ENCODE measurements at places on chromosomes 3 and 15.

GRCh38 chr3:9347887-9348286 is 15.0 kb upstream of the THUMPD3 start:
- no peak for DNase-seq

GRCh38 chr3:46649436-46649835 is 37.1 kb downstream of the FAM240A start:
- no peak for DNase-seq

GRCh38 chr3:20401253-20401652 is 215.2 kb upstream of the SGO1 start:
- DNase-seq, result no peak

- peak; percentile 22 for DNase-seq
Measured at GRCh38 chr15:98288091-98288590, 327.6 kb downstream of the ARRDC4 start.

DNA sequence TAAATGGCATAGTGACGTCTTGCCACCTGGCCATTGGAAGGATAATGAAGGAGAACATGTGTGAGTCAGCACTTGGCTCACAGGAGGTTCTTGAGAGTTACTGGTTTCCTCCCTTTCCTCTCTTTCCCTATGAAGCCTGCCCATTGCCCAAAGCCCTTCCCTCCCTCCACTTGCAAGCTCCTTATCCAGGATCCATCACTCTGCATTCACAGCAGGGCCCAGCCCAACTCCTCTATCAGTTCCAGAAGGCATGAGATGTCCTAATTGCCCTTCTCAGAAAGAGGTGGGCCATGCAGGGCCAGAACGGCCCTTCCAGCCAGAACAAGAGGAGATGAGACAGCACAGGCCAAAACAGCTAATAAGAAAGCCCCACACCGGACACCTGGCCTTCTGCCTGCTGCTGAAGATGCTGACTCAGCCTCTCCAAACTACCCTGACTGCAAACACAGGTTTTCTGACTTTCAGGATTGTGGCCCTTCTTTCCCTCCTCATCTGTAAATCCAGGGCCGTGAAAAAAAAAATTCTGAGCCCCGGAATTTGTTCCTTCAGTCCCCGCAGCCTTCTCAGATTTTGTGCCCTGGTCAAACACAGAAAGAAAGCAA is 29.7 kb downstream of the HAPLN3 start:
- DNase-seq, result no peak

- no peak for DNase-seq
Measured at GRCh38 chr15:64792282-64792681, 16.9 kb upstream of the RBPMS2 start.

DNA sequence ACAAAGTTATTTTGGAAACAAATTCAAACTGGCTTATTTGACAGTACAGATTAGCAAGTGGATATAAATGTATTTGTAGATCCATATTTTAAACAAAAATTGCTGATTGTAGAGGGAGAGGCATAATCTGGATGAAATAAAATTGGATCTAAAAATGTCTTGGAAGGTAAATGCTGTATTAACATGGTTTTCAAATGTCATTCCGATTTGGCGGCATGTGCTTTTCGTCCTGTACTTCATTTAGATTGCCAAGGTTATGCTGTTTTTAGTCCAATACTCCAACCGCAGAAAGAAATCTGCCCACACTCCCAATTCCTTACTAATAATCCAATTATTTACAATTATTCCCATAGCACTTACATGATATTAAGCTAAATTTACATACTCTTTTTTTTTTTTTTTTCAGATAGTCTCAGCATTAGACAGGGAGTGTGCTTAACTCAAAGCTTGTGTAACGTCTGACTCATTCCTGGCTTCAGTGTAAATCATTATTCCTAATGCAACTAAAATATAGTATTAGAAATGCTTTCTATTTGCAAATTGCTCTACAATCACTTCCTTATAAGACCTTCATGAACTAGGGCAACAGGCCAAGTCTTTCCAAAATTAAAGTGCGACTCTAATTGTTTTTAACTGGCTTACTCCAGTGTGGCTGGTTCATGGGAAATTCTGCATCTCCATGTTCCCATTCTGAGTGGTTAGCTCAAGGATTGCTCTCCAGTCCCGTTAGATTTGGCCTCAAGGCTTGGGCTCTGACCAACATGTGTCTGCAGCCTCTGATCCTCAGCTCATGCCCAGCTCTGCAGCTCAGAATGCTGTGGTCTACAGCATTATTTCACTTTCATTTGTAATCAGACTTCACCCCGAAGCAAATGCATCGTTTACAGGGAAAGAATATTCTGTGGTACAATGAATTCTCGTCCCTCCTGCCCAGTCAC is 103.9 kb downstream of the FBN1 start:
- no peak for DNase-seq

DNA sequence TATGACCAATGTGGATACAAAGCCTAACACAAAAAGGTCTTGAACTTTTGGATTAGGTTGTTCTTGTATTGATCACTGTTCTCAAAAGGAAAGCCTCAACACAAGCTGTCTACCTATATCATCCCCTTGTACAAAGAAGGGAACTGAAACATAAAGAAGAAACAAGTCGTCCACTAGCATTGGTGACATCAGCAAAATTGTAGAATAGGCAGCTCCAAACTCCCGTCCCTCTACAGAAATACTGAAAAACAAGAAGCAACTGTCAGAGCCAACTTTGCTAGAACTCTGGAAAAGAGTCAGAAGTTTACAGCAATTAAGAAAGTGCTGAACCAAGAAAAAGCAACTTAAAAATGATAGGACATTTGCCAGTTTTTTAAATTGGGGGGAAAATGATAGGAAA is 7.5 kb upstream of the NR1I2 start:
- DNase-seq, result no peak

- DNase-seq, result no peak
Measured at GRCh38 chr3:193813501-193813830, 220.5 kb downstream of the OPA1 start.

GRCh38 chr3:44104668-44105321 is 136.9 kb upstream of the TOPAZ1 start:
- DNase-seq, result no peak

- no peak for DNase-seq
Measured at GRCh38 chr15:77376770-77377169, 43.1 kb downstream of the PEAK1 start.

DNA sequence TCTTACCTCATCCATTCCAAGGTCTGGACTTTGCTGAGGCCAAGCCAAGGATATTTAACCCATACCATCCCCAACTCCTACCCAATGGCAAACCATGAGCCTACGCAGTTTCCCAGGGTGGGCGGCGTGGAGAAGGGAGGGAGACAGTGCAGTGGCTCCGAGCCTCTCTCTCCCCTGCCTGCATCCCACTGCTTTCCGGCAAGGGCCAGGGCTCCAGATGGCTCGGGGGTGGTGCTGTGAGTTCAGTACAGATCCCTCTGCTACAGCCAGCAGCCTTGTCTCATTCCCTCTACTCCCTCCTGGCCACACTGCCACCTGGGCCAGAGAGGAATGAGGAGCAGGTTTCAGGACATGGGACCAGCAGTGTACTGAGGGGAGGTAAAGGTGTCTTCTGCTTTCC is 44.3 kb upstream of the APEH start:
- DNase-seq, result no peak

DNA sequence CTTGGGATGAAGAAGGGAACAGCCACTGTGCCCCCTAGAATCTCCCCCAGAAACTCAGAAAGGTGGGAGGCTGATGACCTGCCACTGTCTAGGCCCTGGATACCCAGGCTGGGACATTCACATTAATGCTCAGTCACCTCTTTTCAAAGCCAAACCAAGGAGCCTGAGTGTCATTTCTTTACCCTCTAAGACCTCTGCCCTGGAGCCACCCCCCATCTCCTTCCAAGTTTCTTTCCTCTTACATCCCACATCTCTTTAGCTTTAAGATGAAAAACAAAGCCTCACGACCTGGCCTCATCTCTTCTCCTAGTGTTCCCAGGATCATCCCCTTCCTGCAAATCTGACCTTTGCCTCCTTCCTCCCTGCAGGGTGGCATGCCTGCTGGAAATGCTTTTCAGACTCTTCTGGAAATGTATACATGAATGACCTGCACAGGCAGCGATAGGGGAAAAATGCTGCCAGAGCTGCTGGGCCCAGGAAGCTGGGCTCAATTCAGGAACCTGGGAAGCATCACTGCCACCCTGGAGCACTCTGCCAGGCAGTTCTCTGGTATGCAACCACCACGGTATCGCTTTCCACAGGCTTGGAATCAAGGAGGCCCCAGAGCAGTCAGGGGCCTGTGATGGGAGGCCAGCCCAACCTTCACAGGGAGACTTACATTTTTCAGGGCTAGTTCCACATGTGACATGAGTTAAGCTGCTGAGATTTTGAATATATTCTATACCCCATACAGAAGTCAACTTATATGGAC is 67.6 kb downstream of the DAPK2 start:
- DNase-seq, result peak; percentile 42

DNA sequence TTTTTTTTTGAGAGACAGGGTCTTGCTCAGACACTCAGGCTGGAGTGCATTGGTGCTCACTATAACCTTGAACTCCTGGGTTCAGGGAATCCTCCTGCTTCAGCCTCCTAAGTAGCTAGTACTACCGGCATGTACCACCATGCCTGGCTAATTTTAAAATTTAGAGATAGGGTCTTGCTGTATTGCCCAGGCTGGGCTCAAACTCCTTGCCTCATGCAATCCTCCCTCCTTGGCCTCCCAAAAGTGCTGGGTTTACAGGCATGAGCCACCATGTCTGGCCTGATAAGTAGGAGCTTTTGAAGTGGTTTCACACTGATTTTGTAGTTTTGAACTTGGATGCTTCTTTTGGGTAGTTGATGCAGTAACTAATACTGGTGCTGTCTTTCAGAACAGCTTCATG is 7.8 kb downstream of the MAP2K1 start:
- peak; percentile 20 for DNase-seq

DNA sequence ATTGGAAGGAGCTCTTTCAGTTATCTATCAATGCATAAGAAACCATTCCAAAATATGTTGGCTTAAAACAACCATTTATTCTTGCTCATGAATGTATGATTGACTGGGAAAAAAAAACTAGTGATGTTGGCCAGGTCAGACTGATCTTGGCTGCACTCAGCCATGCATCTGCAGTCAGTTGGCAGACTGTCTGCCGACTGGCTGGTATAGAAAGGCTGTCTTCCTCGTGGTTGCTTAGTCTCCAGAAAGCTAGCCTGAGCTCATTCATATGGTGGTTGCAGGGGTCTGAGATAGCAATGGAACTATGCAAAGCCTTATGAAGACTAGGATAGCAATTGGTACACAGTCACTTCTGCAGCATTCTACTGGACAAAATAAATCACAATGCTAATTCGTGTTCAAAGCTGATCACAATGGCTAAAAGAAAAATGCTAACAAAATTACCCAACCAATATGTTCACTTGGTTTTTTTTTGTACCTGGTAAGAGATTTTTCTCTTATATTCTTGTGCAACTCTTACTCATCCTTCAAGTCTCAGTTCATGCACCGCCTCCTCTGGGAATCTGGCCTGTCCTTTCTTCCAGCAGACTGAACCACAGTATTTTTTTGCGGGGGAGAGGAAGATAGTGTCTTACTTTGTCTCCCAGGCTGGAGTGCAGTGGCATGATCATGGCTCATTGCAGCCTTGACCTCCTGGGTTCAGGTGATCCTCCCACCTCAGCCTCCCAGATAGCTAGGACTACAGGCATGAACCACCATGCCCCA is 126.8 kb downstream of the KCNAB1 start:
- no peak for DNase-seq

DNA sequence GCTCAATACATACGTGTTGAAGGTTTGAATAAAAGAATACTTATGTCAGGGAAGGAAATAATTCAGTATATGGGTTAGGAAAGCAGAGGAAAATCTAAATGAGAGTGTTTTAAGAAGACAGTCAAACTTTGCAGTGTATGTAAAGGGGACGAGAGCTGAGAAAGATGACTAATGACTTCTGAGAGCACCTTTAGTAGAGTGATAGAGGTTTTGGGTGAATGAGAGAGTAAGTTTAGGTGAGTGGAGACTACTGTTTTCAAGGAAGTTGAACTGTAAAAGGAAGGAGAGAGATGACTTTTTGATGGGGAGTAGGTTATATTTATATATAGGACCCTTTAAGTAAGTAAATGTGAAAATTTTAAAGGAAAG is 9.4 kb downstream of the TBC1D23 start:
- no peak for DNase-seq

DNA sequence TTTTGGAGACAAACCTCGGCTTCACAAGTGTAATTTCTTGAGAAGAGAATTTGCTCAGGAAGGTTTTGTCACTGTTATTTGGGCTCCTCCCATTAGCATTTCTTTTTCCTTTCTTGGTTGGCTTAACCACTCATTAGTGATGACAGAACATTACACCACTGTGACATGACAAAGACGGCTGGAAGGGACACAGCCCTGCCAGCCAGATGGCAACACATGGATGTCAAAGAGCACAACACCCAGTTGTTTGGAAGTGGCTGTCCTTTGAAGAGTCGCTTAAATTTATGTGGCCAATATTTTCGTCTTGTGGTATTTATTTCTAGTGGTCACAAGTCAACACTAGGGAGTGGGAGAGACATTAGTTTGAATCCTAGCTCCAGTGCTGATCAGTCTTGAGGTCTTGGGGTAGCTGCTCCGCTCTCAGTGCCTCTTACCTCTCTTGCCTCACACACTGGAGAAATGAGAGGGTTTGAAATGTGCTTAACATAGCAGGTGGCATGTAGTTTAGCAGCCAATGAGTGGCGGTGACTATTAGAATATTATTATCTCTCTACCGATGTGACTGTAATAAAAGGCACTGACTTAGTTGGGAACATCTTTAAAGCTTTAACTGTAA is 92.8 kb downstream of the FRMD4B start:
- no peak for DNase-seq

DNA sequence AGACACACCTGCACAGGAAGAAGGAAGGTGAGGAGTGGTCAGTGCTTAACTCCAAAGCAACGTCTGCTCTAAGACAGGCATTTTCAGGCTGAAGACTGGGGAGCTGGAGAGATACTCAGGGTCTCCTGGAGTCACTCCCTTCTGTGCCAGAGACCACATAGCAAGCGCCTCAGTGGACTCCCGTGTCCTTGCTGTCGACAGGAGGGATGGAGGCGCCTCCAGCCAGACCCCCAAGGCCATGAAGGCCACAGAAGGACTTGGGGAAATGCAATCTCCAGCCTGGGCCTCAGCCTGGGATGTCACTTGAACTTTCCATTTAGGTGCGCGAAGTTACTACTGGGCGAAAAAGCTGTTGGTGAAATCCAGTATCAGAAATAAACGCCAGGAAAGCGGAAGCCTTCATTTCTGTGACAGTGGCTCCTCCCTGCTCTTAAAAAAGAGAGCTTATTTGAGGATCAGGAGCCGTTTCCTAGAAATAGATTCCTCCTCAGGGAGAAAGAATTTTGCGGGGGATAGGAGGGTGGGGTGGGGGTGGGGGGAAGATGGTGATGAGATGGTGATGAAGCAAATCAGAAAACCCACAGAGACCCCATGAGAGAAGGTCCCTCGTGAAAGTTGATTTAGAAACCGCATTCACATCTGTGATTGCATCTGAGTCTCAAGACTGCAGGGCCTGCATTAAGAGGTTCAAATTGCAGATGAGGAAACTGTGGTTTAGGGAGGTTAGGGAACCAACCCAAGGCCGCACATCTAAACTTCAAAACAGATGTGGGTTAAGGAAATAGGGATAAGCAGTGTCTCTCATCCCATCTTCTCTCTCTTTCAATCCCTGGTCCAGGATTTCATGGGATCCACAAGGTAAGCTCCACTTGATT is 78.8 kb downstream of the ATP2B2 start:
- no peak for DNase-seq

All from endodermal cell (in vitro differentiated cells).